ENCODE measurements at places on chromosomes 11 and 22.

DNA sequence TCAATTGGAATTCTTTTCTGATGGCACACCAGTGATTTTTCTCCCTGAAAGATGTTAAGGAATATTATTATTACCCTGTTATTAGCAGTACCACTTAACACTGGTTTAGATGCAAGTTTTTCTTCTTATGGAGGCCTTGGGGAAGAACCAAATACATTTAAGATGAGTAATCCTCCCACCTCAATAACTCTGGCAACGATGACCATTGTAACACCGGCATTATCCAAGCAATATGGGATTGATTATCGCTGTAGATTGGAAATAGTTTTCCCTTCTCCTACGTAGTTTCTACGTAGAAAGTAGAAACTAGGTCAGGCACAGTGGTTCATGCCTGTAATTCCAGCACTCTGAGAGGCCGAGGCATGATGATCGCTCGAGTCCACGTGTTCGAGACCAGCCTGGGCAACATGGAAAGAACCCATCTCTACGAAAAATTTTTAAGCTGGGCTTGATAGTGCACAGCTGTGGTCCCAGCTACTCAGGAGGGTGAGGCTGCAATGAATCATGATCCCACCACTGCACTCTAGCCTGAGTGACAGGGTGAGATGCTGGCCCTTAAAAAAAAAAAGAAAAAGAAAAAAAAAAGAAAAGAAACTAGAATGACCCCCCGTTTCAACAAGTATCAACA lies 45.5 kb downstream of the PACSIN2 start:
- DNase-seq = no peak

GRCh38 chr22:41992496-41992895 lies 6.1 kb upstream of the WBP2NL start:
- no peak for DNase-seq

DNA sequence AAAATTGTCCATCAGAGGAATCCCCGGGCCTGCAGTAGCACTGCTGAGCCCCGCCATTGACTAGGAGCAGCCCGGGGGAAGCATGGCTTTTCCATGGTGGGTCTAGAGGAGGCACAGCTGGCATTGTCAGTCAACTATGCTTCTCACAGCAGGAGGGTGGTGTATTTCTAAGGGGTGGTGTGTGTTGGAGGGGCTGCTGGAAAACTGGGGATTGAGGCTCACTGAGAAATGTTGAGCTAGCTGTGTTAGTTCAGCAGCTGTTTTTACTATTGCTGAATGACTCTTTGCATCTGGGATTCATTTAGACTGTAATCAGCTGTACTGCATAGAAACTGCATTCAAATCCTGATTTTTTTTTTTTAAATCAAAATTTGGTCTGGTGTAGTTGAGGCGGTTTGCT lies 5.6 kb downstream of the DDX10 start:
- DNase-seq = no peak

- no peak for DNase-seq
These were observed 95.3 kb upstream of the USP47 start for GRCh38 chr11:11746449-11746848.

DNA sequence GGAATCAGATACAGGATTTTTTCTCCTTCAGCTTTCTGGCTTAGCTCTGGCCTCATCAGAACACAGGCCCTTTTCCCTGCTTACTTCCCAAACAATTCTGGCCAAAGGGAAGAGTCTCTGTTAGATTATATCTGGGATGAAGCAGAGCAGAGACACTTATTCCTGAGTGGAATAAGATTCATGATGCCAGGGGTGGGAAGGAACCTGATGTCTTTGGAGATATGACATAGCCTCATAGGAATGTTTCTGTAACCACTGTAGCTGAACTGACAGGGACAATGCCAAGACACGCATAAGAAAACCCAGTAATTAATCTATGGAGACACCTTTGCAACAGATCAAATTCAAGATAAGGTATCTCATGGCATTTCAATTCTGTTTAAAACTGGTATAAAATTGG lies 177.1 kb upstream of the RAG2 start:
- no peak for DNase-seq

DNA sequence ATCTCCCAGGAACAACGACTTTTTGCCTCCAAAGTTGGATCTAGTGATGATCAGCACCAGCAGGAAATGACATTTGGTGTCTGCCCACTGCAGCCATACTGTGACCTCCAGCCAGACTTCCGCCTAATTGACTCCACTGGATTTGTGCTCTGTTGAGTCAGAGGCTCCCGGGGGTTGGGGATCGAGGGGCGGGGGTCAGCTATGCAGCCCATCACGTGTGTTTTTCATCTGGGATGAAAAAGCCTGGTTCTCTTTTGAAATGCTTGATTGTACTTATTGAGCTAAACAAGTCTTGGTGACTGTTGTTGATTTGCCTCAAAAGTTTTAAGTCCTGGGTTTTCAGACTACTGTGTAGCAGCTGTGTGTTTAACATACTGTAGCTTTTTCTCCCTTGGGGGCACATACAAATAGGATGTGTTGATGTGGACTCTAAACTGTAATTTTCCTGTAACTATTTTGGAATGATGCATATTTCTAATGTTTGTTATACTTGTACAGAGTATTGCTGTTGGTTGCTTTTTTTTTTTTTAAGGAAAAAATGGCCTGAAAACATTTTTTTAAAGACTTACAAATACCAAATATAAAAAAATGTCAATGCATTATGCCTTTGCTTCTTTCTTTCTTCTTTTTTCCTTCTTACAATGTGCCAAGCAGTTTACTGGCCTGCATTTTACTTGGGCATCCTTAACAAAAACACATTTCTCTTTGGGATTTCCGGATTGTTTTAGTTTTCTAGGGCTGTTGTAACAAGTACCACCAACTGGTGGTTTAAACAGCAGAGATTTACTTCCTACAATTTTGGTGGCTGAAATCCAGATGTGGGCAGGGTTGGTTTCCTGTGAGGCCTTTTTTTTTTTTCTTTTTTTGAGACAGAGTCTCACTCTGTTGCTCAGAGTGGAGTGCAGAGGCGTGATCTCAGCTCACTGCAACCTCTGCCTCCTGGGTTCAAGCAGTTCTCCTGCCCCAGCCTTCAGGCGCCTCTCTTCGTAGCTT lies 46.1 kb upstream of the OR4B1 start:
- no peak for DNase-seq

DNA sequence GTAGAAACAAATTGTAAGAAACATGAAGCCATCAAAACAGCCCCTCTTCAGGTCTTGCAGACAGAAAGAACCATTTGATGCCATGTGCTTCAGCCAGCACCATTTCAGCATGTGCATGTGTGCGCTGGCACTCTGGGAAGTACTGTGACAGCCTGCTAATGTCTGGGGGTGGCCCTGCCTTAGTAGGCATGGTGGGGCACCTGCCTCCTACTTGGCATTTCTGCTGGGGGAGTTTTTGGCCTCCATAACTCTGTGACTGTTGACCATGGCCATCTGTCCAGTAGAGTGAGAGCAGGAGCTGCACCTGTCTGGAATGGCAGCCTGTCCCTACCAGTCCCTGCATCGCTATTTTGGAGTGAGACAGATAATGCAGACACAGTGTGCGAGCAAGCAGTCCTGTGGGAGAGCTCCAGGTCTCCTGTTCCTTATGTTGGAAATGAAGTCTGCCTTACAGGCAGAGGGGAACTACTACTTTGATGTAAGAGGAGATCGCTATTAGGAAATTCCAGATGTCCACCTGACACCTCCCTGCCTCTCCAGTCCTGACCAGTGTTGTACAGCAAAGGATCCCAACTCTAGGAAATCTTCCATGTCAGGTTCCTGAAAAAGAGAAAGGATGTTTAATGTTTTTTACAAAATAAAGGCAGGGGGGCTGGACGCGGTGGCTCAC lies 102.5 kb downstream of the ATXN10 start:
- no peak for DNase-seq

GRCh38 chr11:7983832-7984590 lies 3.1 kb upstream of the EIF3F start:
- no peak for DNase-seq

DNA sequence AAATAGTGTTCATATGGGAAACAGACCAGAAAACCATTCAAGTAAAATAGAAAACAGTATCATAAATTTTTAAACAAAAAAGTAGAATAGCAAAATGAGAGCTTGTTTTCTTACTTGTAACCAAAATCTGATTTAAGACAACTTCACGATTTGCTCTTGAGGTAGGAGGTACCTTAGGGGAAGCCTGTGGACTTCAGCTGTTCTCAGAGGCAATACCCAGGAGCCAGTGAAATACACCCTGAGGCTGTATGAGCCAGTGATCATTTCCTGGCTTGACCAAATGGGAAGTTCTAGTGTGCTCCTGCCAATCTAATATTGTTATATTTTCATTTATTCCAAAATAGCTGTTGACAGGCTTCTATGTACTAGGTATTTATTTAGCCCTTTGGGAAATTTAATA lies 104.8 kb downstream of the ARHGAP42 start:
- DNase-seq = no peak

DNA sequence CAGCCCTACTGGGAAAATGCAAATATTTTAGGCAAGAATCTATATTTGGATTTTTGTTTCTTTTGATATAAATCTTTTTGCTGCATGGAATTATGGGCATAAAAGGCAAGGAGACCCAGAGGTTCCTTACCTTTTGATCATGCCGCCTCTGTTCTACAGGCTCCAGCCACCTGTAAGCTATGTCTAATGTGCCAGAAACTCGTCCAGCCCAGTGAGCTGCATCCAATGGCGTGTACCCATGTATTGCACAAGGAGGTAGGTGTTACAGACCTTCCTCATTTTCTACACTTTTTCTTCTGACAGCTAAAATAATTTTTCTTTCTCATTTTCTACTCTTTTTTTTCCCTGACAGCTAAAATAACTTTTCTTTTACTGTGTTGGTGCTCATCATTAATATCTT lies 8.2 kb upstream of the BACE1-AS start:
- no peak for DNase-seq

Measured in NCI-H82 (cell line).